ENCODE measurements at places on chromosomes 5 and 9. TPM values are rescaled to one million over a fixed set of nuclear protein-coding genes. Genes with fewer than 3 reads are reported as not detected.

The LCN9 gene
- total RNA-seq = not detected

The PCDHGB7 gene
- total RNA-seq = 0.12 TPM

The GABRA1 gene
- not detected for total RNA-seq

The CER1 gene
- total RNA-seq = not detected

The SLC4A9 gene
- total RNA-seq = not detected

The TAF11L10 gene
- not detected for total RNA-seq

The TMEM232 gene
- total RNA-seq = 1.6 TPM

The SH3GL2 gene
- not detected for total RNA-seq

The CORO2A gene
- 0.92 TPM for total RNA-seq

The CDX1 gene
- total RNA-seq = not detected

The VLDLR gene
- 7.3 TPM for total RNA-seq

The INSL6 gene
- not detected for total RNA-seq

The FOXD4L6 gene
- not detected for total RNA-seq

The SLC25A2 gene
- 0.23 TPM for total RNA-seq

The STK10 gene
- 87.9 TPM for total RNA-seq

The ANKRD31 gene
- 0.47 TPM for total RNA-seq

The ZFP2 gene
- 0.33 TPM for total RNA-seq

The IL13 gene
- 231 TPM for total RNA-seq

The LCN12 gene
- 2.3 TPM for total RNA-seq

The ANKRD55 gene
- 1.0 TPM for total RNA-seq

The HSD17B3 gene
- not detected for total RNA-seq

The TAF1L gene
- not detected for total RNA-seq

The PALM2AKAP2 gene
- 0.71 TPM for total RNA-seq

The LHFPL2 gene
- total RNA-seq = 0.30 TPM
